ENCODE measurements at places on chromosomes 3 and 15. TPM values are rescaled to one million over a fixed set of nuclear protein-coding genes. Genes with fewer than 3 reads are reported as not detected.

The SOX14 gene
- total RNA-seq = not detected

The FBXL22 gene
- 0.28 TPM for total RNA-seq

The TRH gene
- not detected for total RNA-seq

The CGNL1 gene
- 1.4 TPM for total RNA-seq

The MUSTN1 gene
- total RNA-seq = not detected

Measured in nasal cavity respiratory epithelium epithelial cell of viscerocranial mucosa (primary cell).